Fibroblast of skin of back (primary cell): ENCODE measurements at places on chromosomes 13 and 19.

DNA sequence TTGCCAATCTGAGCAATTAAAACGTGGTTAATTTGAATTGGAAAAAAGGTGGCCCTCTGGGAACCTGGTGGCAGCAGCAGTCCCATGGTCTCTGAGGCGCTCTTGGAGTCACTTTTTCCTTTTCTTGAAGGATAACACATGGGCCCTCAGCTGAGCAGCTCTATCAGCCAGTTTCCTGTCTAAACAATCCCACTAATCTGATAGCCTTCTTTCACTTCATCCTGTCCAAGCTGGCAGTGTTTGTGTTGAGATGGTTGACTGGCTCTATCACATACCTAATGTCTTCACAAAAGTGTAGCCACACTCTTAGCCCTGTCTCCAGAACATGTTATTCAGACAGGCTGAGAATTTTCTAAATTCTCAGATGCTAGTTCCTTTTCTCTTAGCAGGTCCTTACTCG, 10.7 kb downstream of the MZT1 start:
- DNase-seq, result no peak

DNA sequence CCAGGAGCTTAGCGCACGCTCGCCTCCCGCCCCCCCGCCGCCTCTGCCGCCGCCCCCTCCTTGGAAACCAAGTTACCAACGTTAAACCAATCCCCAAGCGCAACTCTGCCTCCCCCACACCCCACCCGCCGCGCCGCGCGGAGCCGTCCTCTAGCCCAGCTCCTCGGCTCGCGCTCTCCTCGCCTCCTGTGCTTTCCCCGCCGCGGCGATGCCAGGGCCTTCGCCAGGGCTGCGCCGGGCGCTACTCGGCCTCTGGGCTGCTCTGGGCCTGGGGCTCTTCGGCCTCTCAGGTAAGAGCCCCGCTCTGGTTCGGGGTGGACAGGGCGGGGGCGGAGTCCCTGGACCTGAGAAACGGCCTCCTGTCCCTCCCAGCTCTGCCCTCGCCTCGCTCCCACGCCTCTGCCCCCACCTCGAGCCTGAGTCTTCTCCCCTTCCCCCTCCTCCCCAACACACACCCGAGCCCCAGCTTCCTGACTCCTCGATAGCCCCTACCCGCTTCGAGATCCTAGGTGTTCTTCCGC, at the start of gene ICAM5:
TSS of gene ICAM5 (plus strand) at position 117 of the 521 bp plus-strand sequence. CDS start at position 209, 92 bp downstream.
- DNase-seq, result no peak

DNA sequence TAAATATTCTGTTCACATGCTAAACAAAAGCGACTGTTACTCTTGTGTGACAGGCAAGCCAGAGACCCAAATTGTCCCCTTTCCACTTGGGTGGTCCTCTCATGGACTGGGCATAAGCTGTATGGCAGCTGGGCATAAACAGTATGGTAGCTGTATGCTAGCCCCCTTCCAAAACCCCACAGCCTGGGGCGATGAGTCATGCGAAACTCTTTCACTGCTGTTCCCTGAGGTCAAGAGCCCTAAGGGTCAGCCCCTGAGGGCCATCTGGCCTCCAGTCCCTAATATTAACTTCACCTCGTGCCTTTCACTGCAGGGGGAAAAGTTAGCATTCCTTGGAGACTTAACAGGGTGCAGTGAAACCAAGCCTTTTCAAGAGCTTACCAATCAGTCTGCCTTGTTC, 45.6 kb upstream of the ZNF562 start:
- DNase-seq, result no peak

DNA sequence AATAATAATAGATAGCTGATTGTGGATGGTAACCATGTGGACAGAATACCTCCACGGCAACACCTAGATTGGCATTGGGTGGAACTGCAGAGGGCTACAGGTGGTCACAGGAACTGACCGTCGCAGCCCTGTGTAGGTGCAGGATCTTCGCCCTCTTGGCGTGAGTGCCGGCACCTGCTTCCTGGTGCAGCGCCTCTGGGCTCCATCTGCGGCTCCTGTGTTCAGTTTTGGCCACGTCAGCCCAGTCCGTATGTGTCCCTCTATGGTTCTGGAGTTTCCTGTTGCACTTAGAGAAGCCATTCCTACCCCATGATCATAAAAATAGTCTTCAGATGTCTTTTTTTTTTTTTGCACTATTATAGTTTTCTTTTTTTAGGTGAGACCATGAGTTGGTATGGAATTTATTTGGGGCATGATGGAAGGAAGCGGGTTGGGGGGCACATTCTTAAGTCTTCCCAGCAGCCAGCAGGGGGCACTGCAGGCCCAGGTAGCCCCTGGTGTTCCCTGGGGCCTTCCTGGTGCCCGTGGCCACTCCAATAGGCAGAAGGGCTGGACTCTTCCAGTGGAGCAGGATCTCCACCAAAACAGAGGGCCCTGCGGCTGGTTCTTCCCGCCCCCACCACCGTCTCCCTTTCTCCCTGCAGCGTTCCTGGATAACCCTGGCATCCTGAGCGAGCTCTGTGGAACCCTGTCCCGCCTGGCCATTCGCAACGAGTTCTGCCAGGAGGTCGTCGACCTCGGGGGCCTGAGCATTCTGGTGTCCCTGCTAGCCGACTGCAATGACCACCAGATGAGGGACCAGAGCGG, 10.1 kb upstream of the SLC25A42 start:
- DNase-seq, result peak; percentile 42

- no peak for DNase-seq
Observed at GRCh38 chr19:1968279-1969175, 27.6 kb downstream of the CSNK1G2 start.

GRCh38 chr13:94351292-94351990, 128.0 kb downstream of the DCT start:
- DNase-seq, result peak; percentile 77

- DNase-seq, result no peak
Observed at GRCh38 chr13:110565296-110565695, 3.8 kb upstream of the RAB20 start.

GRCh38 chr19:3664879-3665642, 35.2 kb downstream of the PIP5K1C start:
- DNase-seq, result no peak

DNA sequence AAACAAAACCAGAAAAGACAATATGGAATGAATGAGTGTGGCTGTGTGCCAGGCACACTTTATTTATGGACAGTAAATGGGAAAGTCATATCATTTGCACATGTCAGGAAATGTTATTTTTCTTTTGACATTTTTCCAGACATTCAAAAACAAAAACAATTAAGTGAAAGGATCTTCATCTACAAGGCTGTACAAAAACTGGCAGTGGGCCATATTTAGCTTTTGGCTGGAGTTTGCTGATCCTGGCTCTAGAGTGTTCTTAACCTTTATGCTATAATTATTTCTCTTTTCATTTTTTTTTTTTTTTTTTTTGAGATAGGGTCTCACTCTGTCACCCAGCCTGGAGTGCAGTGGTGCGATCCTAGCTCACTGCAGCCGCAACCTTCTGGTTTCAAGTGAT, 6.5 kb upstream of the TNFSF9 start:
- no peak for DNase-seq

DNA sequence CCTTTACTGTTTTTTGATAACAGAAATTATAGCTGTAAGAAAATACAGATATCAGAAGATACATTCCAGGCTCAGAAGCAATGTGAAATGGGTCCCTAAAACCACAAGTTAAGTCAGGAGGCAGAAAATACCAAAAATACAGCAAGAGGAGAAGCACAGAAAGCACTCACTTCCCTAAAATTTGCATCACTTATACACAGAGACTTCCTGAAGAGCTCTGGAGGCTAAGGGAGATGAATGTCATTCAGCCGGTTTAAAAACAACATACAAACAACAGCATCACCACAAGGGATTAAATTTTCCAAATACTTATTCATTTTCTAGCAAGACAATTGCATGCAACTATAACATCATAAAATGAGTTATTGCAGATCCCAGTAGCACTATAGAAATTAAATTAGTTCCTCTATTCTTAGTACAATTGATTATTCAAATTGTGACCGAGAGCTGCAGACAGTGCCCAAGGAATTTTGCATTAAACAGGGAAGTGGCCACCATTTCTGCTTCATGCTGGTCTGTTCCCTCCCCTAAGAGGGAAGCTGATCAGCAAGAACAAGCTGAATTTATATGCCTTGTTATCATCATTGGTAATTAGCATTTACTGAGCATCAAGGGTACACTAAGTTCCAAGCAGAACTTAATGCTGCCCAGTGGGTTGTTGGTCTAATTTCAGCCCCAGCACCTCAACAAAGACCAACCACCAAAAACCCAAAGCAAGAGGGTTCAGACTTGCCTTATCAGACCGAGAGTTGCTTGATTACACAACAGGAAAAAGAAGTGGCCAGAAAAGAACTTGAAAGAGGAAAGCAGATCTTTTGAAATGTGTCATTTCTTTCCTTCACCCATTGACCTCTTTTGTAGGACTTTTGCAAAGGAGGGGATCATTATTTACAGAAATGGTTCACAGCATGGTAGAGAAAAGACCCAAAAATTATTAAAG, 140.7 kb downstream of the KCTD12 start:
- no peak for DNase-seq

DNA sequence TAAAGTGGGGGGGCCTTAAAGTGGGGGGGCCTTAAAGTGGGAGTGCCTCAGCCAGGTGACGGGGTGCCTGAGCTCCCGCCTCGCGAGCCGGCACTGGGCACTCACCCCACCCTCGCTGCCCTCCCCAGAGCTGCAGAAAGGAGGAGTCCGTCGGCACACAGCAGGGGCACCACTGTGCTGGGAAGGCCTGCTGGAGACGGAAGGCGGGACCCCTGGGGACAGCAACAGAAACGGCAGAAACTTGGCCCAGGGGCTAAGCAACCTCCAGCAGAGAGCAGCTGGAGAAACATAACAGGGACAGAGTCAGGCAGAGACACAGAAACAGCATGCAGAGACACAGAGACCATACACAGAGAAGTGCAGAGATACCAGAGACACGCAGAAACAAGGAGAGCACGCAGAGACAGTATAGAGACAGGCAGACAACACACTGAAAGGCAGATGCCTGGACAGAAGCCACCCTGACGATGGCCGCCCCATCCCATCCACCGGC, 7.9 kb downstream of the CFD start:
- peak; percentile 33 for DNase-seq

GRCh38 chr13:112879283-112879833, 89.7 kb upstream of the MCF2L start:
- no peak for DNase-seq
